Stimulated activated CD4-positive, alpha-beta T cell treated with anti-CD3 and anti-CD28 coated beads, Interleukin-2, amount 100 ng/mL, for 24 hours (primary cell): ENCODE measurements at places on chromosomes 16 and 17.

- peak; percentile 61 for DNase-seq
Observed at GRCh38 chr17:48814504-48814903, 2.5 kb downstream of the TTLL6 start.

DNA sequence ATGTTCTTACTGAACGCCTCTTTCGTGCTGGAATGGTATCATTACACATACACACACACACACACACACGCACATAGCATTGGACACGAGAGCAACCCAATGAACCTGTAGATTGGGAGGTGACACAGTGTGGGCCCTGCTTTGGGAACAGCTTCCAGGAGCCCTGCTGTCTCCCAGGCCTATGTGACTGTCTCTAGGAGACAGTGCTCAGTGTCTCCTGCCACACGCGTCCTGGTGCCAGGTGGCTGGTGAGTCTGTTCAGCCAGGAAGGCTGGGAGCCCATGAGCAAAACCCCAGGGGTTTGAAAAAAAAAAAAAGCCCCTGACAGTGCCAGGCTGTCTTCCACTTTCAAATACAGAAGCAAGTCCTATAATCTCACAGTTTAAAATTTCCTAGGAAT is 2.4 kb upstream of the SPOP start:
- no peak for DNase-seq

- no peak for DNase-seq
Observed at GRCh38 chr16:63059676-63060075, 1023.4 kb upstream of the CDH8 start.

- DNase-seq, result no peak
Observed at GRCh38 chr16:24789881-24790280, 55.9 kb upstream of the SLC5A11 start.

DNA sequence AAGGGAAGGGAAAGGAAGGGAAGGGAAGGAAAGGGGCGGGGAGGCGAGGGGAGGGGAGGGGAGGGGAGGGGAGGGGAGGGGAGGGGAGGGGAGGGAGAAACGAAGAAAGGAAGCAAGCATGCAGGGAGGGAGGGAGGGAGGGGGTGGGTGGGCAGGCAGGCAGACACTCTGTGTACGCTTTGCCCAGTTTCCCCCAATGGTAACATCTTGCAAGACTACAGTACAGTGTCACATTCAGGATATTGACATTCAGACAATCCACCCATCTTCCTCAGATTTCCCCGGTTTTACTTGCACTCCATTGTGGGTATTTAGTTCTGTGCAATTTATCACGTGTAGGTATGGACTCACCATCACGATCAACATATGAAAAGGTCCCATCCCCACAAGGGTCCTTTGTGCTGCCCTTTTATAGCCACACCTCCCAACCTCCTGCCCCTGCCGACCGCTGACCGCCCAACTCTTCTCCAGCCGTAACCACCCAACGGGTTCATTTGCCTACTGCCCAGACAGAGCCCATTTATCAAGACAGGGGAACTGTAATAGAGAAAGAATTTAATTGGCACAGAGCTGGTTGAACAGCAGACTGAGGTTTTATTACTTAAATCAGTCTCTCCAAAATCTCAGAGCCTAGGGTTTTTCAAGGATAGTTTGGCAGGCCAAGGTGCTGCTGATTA is 91.4 kb upstream of the FA2H start:
- DNase-seq, result no peak

DNA sequence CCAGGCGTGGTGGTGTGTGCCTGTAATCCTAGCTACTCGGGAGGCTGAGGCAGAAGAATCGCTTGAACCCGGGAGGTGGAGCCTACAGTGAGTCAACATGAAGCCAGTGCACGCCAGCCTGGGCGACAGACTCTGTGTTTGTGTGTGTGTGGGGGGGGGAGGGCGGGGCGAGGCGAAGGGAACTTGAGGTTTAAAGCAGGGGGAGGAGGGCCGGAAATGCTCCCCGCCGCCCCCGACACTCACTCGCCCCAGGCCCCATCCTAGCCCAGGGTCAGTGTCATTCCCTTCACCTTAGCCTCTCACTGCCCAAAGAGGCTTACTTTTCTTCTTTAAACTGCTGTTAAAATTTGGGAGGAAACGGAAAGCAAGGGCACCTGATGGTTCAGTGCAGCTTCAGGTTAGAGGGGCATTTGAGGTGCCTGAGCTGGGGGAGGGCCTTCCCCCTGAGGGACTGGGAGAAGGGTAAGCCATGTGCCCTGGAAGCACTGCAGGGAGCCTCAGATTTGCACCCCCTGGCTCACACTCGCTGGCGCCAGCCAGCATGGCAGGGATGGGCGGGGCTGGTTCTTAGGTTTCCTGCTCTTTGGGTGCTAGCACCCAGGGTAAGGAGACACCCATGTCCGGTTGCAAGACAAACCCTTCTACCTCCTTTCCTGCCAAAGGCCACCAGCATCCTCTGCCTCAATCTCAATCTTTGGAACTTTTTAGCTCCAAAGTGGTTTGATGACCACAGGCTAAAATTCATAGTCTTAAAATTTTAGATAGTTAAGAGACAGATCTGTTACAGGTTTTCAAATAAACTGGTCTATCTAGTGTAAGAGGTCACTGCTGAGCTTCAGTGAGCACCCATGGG is 2.2 kb upstream of the LIMD2 start:
- DNase-seq, result peak; percentile 75
